ENCODE measurements at places on chromosomes 6 and 20.

GRCh38 chr6:119856136-119856535 lies 506.6 kb upstream of the MAN1A1 start:
- no peak for DNase-seq

DNA sequence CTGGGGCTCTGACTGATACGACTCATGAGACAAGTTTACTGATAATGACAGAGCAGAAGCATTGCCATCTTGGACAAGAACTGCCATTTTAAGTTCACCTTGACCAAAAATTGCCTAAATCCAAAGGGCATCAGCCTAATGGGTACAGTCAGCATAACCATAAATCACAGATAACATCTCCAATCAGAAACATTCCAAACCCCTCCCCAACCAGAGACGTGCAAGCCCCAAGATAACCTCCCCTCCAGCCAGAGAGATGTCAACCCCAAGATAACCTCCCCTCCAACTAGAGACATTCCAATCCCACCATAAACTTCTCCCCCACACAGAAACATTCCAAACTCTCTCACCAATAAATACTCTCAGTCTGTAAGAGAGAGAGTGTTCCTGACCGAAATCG lies 10.5 kb downstream of the GPLD1 start:
- no peak for DNase-seq

GRCh38 chr20:55580475-55580874 lies 424.8 kb downstream of the CBLN4 start:
- no peak for DNase-seq

- DNase-seq = no peak
These were observed 95.5 kb downstream of the MBOAT1 start for GRCh38 chr6:20116792-20117191.

GRCh38 chr6:133631421-133631820 lies 257.5 kb upstream of the TCF21 start:
- no peak for DNase-seq

GRCh38 chr20:58086763-58087561 lies 141.5 kb downstream of the ANKRD60 start:
- DNase-seq = no peak

- DNase-seq = no peak
These were observed 5.2 kb upstream of the BTBD9 start for GRCh38 chr6:38644951-38645350.

GRCh38 chr20:11700831-11701230 lies 216.9 kb upstream of the BTBD3 start:
- no peak for DNase-seq

DNA sequence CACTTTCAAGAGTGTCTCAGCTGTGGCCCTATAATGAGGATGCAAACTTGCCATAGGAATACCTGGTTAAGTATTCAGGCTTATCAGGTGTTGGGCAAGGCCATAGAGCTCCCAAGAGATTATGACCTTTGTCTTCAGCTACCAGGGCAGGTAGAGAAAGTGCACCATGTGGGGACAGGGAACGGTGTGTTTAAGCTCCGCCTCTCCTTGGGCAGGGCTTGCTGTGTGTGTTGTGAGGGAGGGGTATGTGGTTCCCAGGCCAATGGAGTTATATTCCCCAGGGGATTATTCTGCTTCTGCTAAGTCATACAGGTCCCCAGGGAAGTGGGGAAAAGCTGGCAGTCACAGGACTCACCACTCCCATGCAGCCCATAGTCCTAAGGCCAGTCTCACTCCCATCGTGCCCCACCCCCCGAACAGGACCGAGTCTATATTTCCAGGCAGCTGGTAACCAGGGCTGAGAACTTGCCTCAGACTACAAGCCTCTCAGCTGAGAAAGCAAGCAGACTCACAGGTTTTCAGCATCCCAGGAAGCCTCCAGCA lies 660.2 kb downstream of the HTR1B start:
- no peak for DNase-seq

GRCh38 chr20:59437601-59438031 lies 137.2 kb downstream of the EDN3 start:
- no peak for DNase-seq

DNA sequence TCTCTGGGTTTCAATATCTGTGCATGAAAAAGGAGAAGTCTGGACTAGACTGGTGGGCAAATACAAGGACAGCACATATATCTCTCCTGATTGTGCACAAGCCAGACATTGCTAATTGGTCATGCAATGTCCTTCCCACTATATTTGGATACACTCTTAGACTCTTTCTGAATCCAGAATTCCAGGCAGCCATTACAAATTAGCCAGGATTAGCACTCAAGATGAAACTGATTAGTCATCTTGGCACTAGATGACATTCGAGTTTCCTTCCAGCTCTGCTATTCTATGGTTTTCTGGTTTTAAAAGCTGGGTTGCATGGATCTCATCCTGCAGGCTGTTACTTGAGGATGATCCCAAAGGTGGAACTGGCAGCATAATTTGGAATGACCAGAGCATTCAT lies 73.2 kb downstream of the SCP2D1 start:
- DNase-seq = no peak

GRCh38 chr6:109762166-109762565 lies 71.1 kb downstream of the FIG4 start:
- DNase-seq = no peak

- no peak for DNase-seq
These were observed 7.9 kb upstream of the POU5F1 start for GRCh38 chr6:31178143-31179041.

- no peak for DNase-seq
These were observed 2.2 kb downstream of the BICRAL start for GRCh38 chr6:42783876-42784642.

- no peak for DNase-seq
These were observed 32.2 kb downstream of the AHI1 start for GRCh38 chr6:135465307-135465706.

GRCh38 chr6:110039981-110040383 lies 61.9 kb downstream of the GPR6 start:
- DNase-seq = peak; percentile 17

- DNase-seq = no peak
These were observed at the start of gene TGM2 for GRCh38 chr20:38165089-38165965. TGM2 (minus strand) TSS chr20:38165270; CDS start chr20:38165198, 72 bp downstream.

- DNase-seq = no peak
These were observed at the start of gene SYCP2L for GRCh38 chr6:10886691-10887502. SYCP2L (plus strand) TSS chr6:10887052; CDS start chr6:10887127, 75 bp downstream.

GRCh38 chr20:1163105-1163504 lies 21.7 kb downstream of the TMEM74B start:
- no peak for DNase-seq

DNA sequence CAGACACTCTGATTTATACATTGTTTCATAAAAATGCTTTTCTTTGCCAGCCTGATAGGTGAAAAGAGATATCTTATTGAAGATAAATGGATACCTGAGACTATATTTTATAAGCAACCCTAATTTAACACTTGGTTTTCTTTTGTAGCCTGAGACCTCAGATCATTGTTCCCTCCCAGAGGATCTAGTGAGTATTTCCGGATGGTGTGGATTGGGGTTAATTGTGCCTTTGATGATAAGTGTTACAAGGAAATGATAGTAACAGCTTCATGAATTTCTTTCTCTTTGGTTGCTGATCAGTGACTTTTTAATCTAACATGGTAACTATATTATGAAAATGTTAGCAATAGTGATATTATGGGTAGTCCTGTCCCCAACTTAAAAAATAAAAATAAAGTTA lies 30.4 kb downstream of the KDM1B start:
- DNase-seq = no peak

DNA sequence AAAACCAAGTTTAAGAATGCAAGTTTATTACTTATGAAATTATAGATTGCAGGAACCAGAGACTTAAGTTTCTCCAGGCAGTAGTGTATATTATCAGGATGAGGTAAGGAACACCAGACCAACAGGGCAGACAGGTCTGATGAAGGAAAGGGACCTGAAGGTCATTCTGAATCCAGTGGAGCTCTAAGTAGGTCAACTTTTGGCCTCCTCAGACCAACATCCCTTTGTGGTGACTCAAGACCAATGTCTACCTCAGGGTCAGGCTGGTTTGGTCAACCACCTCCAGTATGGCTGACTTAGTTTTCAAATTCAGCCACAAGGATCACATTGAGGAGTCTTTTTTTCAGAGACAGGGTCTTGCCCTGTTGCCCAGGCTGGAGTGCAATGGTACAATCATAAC lies 38.7 kb upstream of the TFAP2A start:
- no peak for DNase-seq

Data from stimulated activated CD8-positive, alpha-beta memory T cell treated with anti-CD3 and anti-CD28 coated beads, Interleukin-2, amount 100 ng/mL, for 1 hour (primary cell).